Astrocyte (in vitro differentiated cells and primary cell): ENCODE measurements at places on chromosomes 6 and 20. TPM values are rescaled to one million over a fixed set of nuclear protein-coding genes. Genes with fewer than 3 reads are reported as not detected.

The TOX2 gene
- 0.16 TPM in 1 of 2 replicates, not detected in the other for total RNA-seq

The ANKRD6 gene
- 13.5 and 14.0 TPM in 2 replicates for total RNA-seq

The RSPH4A gene
- 0.48 and 0.72 TPM in 2 replicates for total RNA-seq

The NOTCH4 gene
- 0.57 and 0.60 TPM in 2 replicates for total RNA-seq

DNA sequence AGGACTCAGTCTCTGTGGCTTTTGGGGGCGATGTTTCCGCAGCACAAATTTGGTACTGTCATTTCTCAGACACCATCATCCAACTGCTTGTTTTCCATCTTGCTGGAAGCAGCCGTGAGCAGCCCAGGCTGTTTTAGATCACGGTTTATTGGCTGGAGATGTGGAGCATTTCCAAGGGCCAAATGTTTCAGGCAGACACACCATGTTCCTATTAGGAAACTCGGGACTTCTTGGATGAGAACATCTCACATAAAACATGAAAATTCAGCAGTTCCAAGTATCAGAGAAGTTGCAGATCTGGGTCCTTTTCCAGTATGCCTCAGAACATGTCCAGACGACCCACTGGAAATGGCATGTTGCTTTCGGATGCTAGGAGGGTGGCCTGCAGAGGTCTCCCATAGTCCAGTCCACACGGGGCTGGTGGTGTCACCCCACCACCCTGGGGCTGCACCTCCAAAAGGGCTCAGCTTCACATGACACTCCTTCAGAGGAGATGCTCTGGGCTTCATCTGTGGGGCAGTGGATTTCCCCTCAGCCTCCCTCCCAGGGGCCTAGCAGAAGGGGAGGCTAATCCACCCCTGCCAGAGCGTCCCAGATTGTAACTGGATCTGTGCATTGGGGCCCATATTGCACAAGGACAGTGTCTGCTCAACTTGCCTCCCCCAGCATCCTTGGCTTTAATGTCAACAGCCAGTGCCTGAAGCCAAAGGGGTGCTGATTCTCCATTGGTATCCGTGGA lies 176.3 kb downstream of the SCP2D1 start:
- DNase-seq: no peak

GRCh38 chr6:42507195-42507594 lies 55.5 kb upstream of the TRERF1 start:
- DNase-seq: no peak

- DNase-seq: no peak
Measured at GRCh38 chr6:128857806-128858205, 25.1 kb upstream of the LAMA2 start.

DNA sequence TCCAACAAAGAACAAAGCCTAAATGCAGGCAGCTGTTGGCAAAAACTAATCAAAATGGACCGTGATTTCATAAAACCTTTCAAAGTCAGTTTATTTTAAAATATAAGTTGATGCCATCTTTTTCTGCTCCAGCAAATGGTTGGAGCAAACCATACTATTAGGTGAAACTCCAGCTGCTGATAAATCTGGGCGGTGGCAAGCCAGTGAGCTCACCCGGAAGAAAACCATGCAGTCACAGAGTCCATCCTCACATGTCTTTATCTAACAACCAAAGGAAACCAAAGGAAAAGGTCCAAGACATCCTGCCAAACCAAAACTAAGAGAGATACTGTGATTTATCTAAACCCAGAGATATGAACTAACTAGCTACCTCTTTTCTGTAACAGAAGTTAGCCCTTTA lies 72.6 kb downstream of the HIVEP2 start:
- peak; percentile 76 for DNase-seq

DNA sequence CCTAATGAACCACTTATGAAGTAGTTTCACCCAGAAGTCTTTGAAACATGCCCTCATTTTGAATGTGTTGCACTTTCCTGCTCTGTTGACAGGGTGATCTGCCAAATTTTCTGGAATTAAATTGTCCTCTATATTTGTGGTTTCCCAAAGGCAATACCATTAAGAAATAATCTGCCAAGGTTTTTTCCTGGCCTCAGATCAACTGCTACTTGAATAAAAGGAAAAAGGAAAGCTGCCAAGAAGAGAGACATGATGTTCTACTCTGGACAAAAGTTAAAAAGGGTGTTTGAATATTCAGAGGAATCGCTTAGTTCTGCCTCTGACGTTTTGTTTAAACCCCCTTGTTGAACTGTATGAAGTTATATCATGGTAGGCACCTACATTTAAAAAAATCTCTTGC lies 37.4 kb upstream of the ARMH2 start:
- peak; percentile 41 for DNase-seq

DNA sequence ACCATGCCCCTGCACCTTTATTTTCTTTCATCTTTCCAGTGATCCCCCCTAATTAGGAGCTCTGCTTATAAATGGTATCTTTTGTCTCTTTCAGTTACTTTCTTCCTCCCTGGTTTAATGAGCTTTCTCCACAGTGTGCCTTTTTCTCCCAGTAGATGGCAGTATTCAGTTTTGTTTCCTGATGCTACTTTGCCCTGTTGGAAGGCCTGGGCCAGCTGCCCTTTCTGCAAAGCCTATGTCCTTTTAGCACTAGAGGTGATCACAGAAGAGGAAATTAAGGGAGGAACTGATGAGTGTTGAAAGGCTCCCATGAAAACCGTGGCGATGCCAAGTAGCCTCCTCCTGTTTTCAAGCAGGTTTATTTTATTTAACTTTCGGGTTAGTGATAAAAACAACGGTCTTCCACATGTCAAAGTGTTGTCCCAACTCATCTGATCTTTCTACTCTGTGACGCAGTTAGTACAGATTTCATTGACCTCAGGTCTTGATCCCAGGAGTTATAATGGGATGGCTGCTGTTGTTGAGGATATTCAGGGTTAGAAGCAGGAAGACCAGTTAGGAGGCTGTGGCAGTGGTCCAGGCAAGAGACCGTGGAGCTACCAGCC lies 184.2 kb upstream of the BMP2 start:
- DNase-seq: peak; percentile 25

DNA sequence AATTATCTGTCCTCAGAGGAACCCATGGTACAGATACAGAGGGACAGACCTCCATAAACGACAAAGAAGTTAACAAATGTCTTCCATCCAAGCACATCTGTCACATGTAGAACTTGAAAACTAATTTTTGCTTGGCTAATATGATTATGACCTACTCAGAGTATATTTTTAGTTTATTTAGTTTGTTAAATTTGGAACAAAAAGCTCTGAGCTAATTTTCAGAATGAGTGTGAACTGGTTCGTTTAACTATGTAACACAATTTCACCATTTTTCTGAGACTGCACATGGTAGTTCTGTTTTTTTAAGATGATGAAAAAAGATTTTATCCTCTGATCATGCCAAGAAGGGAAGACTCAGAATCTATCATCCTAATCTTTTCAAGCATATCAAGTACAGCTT lies 34.4 kb upstream of the PREP start:
- DNase-seq: no peak

- DNase-seq: no peak
Measured at GRCh38 chr6:84379142-84379541, 151.7 kb upstream of the CEP162 start.

DNA sequence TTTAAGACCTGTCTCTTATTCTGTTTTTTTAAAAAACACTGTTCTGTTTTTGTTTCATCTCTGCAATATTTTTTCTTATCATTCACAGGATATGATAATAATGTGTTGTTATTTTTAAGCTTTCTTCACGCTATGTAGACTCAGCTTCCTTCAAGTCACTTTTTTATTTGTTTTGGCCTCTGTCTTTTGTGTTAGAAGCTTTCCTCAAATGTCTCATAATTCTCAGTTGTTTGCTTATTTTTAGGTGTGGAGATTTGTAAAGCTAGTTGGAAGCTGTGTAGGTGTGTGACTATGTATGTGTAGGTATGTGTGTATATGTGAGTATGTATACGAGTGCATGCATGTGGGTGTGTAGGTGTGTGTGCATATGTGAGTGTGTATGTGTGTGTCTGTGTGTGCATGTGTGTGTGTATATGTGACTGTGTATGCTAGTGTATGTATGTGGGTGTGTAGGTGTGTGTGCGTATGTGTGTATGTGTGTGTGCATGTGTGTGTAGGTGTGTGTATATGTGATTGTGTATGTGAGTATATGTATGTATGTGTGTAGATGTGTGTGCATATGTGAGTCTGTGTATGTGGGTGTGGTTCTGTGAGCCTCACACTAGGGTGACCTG lies 16.3 kb upstream of the VEGFA start:
- no peak for DNase-seq

GRCh38 chr6:2651536-2651935 lies 99.2 kb downstream of the MYLK4 start:
- no peak for DNase-seq

GRCh38 chr6:56040889-56041301 lies 165.5 kb upstream of the BMP5 start:
- peak; percentile 59 for DNase-seq

DNA sequence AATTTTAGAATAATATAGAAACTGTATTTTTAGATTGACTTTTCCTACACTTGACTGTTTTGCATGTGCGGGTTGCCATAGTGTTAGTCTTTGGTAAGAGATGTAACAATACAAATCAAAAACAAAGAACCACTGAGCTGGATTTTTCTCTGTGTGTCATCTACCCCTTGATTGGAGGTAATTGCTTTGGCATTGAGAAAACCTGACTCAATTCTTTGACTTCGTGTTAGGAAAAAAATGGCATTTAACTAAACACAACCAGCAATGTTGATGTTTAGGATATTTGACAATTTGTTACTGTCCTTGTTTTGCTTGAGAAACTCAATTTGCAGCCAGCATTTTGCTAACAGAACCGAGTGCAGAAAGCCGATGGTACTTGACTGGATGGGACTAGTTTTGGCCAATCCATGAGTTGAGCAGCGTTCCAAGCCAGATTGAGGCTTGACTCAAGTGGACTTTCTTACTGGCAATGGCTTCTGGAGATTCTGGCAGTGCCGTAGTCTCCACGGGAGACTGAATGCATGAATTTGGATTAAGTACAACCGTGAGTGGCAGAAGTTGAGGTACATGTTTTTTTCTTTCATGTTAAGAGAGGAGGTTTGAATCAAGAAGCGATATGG lies 17.1 kb downstream of the TPBG start:
- DNase-seq: no peak
